Fibroblast of lung (primary cell): ENCODE measurements at places on chromosomes 3 and 15. TPM values are rescaled to one million over a fixed set of nuclear protein-coding genes. Genes with fewer than 3 reads are reported as not detected.

GRCh38 chr15:55742927-55743728 is at the start of gene PRTG:
Gene PRTG, minus strand, starts transcription at chr15:55743152. Its CDS starts 221 bp downstream, at chr15:55742931.
- DNase-seq, result peak; percentile 83

DNA sequence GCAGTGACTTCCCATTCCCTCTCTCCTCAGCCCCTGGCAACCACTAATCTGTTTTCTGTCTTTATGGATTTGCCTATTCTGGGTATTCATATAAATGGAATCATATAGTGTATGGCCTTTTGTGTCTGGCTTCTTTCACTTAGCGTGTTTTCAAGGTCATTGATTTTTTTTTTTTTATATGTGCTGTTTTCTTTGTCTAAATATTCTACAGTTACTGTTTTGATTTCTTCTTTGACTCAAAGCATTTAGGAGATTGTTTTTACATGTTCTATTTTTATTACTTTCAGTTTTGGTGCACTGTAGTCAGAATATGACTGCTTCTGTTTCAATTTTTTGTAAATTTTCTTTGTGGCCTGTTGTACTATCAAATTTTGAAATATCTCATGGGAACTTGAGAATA is 71.9 kb upstream of the RNU6-1 start:
- DNase-seq, result no peak

DNA sequence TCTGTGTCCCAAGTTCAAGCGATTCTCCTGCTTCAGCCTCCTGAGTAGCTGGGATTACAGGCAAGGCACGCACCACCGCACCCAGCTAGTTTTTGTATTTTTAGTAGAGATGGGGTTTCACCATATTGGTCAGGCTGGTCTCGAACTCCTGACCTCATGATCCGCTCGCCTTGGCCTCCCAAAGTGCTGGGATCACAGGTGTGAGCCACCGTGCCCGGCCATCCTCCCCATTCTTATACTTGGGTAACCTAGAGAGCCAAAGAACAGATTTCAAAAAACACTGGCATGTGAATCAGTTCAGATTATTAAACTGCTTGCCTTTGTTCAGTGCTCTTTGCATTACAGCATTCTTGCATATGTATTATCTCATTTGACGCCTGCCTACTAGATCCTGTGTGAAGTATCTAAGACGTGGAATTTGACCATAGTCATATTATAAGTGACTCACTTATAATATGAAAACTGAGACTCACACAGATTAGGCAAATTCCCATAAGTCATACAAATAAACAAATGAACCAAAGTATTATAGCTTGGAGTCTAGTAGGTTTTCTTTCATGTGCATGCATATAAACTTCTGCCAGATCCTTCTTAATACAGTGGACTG is 123.5 kb downstream of the UNC13C start:
- DNase-seq, result no peak

DNA sequence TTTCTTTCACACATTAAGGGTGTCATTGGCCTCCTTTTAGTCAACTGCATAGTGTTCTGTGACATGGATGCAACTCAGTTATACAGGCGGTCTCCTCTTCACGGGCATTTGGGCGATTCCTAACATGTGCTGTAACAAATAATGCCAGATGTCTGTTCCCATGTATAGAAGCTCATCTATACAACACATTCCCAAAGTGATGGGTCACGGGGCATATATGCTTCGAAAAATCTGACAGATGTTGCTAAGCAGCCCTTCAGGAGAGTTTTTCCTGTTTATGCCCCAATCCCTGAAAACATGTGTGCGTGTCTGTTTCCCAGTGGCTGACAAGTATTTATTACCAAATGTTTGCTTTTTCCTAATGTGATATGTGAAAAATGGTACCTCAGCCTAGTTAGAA is 25.8 kb downstream of the LRRK1 start:
- DNase-seq, result peak; percentile 12

- DNase-seq, result no peak
Observed at GRCh38 chr3:121913305-121913990, 19.2 kb downstream of the SLC15A2 start.

- DNase-seq, result peak; percentile 60
Observed at GRCh38 chr3:52471371-52472238, 16.2 kb downstream of the NISCH start.

GRCh38 chr3:135503760-135504686 is 461.5 kb upstream of the PPP2R3A start:
- DNase-seq, result peak; percentile 54

DNA sequence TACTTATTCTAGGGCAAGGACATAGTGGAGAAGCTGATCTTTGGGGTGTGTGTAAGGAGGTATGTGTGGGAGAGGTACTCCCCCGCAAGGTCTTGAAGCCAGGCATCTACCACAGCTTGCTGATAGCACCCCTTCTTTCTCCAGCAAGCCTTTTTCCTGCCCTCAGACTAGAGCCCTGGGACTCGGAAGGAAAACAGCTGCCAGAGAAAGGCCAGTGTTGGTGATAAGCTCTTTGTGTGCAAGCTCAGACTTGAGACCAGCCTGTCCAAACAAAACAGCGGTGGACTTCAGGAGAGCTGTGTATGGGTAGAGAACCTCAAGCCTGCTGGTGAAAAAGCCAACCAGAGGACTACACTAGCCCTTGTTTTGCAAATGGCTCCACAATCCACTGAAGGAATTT is 1028.6 kb downstream of the MCTP2 start:
- DNase-seq, result peak; percentile 40

DNA sequence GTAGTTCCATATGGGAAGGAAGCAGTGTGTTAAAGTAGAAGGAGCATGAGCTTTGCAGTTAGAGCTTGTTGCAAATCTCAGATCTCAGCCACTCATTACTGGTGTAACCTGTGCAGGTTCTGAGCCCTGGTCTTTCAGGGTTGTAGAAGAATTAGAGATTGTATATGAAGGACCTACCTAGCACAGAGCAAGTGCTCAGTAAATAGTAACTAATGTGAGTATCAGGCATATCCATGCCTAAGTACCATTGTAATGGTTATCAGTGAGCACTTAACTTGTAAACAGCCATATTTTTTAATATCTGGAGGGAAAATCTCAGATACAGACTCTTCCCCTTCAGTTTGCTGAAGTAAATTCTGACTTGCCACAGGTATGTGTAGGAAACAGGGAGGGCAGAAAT is 59.3 kb downstream of the MAP6D1 start:
- DNase-seq, result no peak

GRCh38 chr15:51799282-51800252 is 29.9 kb upstream of the TMOD3 start:
- no peak for DNase-seq

GRCh38 chr3:115018694-115019093 is 128.4 kb downstream of the ZBTB20 start:
- no peak for DNase-seq

GRCh38 chr3:133168025-133168401 is 129.8 kb downstream of the TMEM108 start:
- no peak for DNase-seq

- no peak for DNase-seq
Observed at GRCh38 chr3:184559336-184559735, 2.2 kb upstream of the EPHB3 start.

DNA sequence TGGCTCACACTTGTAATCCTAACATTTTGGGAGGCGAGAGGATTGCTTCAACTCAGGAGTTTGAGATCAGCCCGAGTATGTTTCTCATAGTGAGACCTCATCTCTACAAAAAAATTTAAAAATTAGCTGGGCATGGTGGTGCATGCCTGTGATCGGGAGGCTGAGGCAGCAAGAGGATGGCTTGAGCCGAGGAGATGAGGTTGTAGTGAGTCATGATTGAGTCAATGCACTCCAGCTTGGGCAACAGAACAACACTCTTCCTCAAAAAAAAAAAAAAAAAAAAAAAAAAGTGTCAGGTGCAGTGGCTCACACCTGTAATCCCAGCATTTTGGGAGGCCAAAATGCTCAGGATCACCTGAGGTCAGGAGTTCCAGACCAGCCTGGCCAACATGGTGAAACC is 2.4 kb downstream of the RPL39L start:
- DNase-seq, result peak; percentile 27

DNA sequence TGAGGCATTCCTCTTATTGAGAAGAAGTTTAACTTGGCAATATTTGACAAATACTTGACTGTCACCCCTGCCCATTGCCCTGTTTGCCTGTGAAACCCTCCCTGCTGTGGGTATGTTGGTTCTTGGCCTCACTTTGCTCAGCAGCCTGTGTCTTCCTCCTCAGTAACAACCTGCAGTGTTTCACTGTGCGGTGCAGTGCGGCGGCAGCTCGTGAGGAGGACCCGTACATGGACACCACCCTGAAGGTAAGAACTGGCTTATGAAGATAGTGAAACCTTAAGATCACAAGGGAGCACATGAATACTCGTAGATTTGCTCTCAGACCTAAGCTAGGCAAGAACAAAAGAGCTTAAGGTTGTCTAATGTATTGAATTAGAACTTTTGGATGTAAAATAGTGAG is 21.0 kb downstream of the HPS3 start:
- DNase-seq, result no peak

GRCh38 chr15:95261968-95262367 is 1030.6 kb downstream of the MCTP2 start:
- DNase-seq, result no peak

GRCh38 chr3:149087208-149087607 is 875 bp upstream of the HLTF start:
- DNase-seq, result no peak

- DNase-seq, result peak; percentile 36
Observed at GRCh38 chr15:77495838-77496596, 75.3 kb downstream of the HMG20A start.

DNA sequence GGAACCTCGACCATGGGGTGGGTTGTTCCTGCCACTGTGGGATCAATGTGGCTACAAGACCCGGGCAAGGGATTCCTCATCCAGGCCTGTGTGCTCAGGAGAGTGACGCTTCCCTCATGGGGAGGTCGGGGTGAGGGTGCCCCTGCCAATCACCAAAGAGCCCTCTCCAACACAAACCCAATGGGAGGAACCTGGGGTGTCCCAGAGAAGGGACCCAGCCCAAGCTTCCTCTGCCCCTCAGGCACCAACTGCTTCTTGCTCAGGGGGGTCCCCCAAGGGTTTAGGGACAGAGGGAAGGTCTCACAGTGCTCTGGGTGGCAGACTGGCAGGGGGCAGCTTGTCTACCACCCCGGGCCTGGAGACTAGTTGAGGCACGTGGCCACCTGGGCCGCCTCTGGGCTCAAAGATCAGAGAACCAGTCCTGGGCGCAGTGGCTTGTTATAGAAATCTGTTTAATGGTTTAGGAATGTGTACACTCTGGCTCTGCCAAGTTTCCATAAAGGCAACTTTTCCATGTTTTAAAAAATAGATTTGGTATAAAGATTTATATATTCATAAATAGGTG is 26.6 kb downstream of the GP9 start:
- DNase-seq, result peak; percentile 48

GRCh38 chr3:120555657-120556509 is 40.3 kb upstream of the NDUFB4 start:
- no peak for DNase-seq

- no peak for DNase-seq
Observed at GRCh38 chr15:31004220-31004733, 12.8 kb upstream of the MTMR10 start.

DNA sequence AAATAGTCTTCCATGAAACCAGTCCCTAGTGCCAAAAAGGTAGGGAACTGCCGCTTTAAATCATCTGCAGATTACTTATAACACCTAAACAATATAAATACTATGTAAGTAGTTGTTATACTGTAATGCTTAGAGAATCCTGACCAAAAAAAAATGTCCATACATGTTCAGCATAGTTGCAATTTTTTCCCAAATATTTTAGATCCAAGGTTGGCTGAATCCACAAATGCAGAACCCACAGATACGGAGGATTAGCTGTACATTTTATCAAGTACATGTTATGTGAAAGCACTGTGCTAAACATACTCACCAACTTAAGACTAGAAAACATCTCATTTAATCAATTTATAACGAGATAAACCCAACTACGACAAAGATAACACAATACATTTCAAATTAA is 9.3 kb downstream of the MSL2 start:
- no peak for DNase-seq

DNA sequence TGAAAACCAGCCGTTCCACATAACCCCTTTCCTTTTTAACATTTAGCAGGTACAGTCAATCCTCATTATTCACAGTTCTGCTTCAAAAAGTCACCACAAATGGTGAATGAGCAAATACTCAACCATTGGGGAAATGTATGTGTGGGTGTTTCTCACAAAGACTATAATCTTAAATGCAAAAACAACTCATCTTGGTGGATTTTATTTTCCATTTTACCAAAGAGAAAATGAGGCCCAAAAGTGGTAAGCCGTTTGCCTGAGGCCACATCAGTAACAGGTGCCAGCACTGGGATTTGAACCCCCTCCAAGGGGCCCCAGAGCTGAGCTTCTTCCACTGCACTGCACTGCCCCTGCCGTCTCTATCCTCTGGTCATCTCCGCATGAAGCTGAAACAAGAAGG is 208.8 kb downstream of the OSBPL10 start:
- DNase-seq, result no peak

GRCh38 chr3:167854846-167855245 is 119.3 kb downstream of the SERPINI1 start:
- no peak for DNase-seq

DNA sequence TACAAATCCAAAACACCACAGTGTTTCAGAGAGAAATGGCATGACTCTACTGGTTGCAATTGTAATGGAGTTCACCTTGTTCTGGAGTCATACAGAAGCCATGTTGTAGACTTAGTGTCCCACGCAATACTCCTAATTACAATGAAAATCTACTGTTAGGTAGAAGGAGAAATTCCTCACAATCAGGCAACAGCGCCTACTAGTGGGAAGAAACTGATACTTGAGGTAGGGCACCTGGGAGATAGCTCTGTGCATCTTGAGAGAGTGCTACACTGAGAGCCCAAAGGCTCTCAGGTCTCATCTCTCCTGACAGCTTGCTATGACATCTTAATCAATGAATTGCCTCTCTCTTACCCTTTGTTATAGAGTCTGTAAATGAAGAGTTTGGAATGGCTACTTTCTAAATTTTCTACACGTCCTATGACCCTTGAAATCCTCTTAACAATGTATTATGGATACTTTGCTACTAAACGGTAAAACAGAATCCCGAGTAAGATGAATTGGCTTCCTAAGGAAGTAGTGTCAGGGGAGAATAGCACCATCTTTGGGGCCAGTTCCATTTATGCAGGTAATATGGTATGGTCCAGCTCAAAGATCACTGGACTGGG is 422.7 kb upstream of the TPRG1 start:
- DNase-seq, result no peak

The LMCD1 gene
- 29.7 and 137 TPM in 2 replicates for polyA plus RNA-seq

The ELL3 gene
- polyA plus RNA-seq, result 0.86 and 1.5 TPM in 2 replicates

The GPR176 gene
- 99.9 and 124 TPM in 2 replicates for polyA plus RNA-seq

The AHSG gene
- polyA plus RNA-seq, result not detected in 2 replicates

The FGF7 gene
- polyA plus RNA-seq, result 61.5 and 165 TPM in 2 replicates

The PCSK6 gene
- 0.02 and 1.5 TPM in 2 replicates for polyA plus RNA-seq

The KNG1 gene
- polyA plus RNA-seq, result not detected in 2 replicates

The MESP1 gene
- 0.06 TPM in 1 of 2 replicates, not detected in the other for polyA plus RNA-seq

The ALDH1A3 gene
- 4.2 and 9.8 TPM in 2 replicates for polyA plus RNA-seq

The GOLGA6L10 gene
- polyA plus RNA-seq, result 0.16 and 0.20 TPM in 2 replicates

The KLHL40 gene
- not detected in 2 replicates for polyA plus RNA-seq

The PPARG gene
- 32.8 and 37.2 TPM in 2 replicates for polyA plus RNA-seq

The HCLS1 gene
- 0.40 and 7.7 TPM in 2 replicates for polyA plus RNA-seq

The POLQ gene
- polyA plus RNA-seq, result 1.1 and 4.1 TPM in 2 replicates

The TJP1 gene
- polyA plus RNA-seq, result 80.9 and 110 TPM in 2 replicates
